ENCODE measurements at places on chromosomes 13 and 19. TPM values are rescaled to one million over a fixed set of nuclear protein-coding genes. Genes with fewer than 3 reads are reported as not detected.

DNA sequence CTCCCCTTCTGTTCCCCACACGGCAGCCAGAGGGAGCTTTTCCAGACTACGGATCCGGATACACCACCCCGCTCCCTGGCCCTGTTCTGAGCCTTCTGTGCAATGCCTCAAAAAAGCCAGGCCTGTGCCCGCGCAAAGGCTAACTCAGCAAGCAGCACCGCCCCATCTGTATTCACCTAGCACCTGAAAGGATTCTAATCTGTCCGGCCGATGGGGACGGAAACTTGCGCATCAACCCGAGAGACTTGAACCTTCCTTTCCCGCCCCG is 589 bp downstream of the ZBTB45 start:
- peak; percentile 77 for DNase-seq

DNA sequence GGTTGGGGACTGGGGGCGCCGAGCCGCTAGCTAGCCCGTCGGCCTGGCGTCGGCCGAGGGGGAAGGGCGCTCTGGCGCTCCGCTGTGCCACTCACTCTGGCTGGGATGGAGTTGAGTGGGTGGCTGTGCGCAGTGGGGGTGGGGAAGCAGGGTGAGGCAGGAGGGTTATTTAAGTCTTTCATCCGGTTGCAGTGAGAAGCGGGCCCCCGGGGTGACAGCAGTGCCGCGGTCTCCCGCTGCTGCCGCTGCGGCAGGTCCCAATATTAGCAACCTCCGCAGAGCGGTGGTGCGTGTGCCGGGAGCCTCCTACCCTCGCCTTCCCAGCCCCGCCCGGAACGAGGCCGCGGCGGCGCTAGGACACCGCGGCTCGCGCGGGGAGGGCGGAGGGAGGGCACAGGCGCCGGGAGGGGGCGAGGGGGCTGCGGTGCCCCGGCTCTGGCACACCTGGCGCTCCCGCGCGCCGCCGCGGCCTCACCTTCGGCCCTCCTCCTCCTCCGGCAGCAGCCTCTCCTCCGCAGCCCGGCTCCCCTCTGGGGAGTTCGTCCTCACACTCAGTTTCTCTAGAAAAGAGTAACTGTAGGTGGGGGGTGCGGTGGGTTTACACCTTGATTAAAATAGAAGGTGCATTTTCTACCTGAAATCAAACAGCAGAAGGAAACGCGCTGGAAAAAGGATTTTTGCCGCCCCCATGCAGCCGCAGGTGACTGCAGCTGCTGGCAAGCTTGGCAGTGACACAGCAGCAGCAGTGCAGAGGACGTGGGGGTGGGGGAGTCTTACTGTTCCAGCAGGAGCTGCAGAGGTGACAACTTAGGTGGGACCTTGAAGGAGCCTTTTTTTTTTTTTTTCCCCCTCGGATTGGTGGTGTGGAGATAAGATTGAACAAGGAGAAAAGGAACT is 4.5 kb downstream of the FGF9 start:
- no peak for DNase-seq

Gene GPR183
- 2.4 TPM for polyA plus RNA-seq

Gene FCHO1
- polyA plus RNA-seq, result 1.2 TPM

Gene TNFRSF19
- polyA plus RNA-seq, result 11.0 TPM
